ENCODE measurements at places on chromosomes 12 and 14.

DNA sequence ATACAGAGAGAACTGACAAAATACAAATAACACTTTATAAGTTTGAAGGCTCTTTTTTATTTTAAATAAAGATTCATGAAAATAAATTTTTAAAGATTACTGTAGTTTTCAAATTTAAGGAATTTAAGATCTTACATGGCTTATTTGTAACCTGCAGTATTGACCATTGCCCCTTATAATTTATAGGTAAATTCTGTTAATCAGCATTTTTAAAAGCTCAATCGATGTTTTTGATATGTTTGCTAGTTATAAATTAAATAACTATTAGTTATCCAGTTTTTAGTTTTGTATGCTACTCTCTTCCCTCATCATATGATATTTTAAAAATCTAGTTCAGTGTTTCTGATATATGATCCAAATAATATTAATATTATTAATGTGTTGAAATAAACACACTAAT, 109.9 kb downstream of the MON2 start:
- no peak for DNase-seq

DNA sequence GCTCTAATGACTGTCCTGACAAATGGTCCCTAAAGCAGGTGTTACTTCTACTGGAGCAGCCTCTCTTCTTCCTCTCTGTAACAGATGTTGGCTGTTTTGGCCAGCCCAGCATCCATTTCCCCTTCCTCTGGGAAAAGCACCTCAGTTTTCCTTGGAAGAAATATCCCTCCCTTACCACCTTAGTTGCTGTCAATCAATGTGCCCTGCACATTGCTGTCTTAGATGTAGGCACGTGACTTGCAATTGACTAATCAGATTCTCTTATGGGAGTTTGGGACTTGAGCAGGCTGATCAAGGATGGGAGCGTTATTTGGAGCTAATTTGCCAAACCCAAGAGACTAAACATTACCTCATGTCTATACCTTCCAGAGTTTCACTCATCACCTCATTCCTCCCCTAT, 12.0 kb upstream of the TMED2 start:
- no peak for DNase-seq

- DNase-seq: no peak
Observed at GRCh38 chr12:122951406-122951805, 14.9 kb downstream of the ABCB9 start.

DNA sequence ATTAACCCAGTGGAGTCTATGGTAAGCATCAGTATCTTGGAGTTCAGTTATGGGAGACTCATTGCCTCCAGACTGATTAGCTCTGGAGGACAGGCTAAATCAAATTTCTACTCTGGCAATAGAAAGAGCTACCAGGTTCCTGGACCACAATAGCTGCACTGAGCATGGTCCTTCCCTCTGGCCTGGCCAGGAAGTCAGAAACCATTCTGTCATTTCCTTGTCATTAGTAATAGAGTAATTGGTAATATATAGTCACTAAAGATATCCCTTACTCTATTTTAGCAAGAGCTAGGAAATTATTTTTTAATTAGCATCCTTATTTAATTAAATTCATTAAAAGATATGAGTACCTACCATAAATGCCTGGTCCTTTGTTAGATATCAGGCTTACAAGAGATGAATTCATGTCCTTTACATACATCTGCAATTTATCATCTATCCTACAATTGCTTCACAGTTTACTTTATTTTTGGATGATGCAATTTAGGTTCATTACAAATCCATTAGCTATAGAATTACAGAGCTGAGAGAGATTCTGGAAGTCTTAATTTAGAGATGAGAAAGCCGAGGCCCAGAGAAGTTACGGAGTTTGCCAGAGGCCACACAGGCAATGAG, 23.7 kb upstream of the TDRD9 start:
- DNase-seq: no peak

DNA sequence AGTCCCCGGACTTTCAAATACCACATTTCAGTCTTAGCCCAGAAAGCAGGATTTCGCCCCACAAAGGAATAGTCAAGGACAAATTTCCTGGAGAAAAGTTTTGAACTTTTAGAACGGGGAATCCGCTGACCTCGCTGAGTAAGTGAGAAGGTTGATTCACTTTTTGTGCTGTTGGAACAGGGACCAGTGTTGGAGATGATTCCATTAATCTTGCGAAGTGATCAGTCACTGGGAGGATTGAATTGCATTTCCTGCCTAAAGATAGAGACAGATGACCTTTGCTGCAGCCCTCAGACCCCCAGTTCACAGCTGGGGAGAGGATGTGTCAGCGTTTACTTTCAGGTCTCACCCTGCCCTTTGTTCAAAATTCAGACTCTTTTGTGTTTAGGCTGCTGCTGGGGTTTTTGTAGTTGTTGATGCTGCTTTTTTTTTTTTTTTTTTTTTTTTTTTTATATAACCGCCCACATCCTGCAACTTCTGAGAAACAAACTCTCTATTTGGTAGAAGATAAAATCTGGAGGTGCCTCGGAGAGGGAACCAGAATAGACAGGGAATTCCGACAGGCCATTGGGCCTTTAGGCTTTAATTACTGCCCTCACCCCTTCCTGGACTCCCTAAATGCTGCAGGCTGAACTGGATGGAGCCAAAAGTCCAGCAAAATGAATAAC, 9.8 kb upstream of the KDM2B start:
- DNase-seq: no peak

DNA sequence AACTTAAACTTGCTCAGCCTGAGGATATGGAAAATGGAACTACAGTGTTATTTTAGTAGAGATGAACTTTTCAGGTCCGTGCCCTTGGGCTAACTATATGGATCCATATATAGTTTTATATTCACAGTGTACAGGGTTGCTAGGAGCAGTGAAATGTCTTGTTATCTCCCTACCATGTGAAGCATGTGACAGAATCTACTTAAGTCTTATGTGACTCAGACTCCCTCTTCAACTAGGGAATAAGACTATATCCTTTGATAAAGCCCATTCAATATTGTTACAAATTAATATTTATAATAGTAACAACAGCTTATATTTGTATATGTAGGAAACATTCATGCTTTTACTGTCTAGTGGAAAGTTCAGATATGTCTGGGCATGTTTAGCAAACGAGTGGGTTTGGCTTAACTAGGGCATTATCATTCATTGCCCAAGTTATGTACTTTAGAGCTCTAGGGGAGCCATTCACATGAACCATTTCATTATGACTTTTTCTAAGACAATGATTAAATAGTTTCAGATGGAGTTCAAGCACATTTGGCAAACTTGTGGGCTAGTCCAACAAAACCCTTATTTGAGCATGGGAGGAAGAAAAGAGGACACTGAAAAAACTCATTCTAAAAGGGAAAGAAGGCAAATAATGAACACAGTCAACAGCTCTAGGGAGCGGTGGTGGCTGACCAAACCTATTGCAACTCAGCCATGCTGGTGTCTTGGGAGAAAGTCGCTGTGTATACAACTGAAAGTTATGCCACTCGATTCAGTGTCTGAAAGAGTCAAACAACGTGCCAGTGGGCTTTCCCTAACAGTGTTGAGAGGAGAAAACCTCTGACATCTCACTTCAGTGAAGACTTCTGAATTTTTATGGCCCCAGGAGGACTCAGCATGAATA, 305.9 kb upstream of the G2E3 start:
- no peak for DNase-seq

DNA sequence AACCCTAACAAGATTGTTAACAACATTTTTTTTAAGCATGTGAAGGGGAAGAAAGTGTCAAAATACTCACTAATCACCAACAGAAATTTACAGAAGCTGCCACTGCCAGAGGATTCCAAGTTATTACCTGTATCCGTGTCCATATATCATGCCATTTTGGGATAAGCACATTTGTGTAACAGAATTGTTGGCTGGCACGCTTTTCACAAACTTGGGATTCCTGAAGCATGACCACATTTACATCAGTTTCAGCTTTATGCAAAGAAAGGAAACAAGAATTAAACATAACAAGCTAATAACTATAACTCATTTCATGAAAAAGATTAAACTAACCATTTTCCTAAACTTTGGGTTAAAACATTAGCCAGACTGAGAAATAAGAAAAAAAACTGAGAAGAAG, 5.9 kb downstream of the NEMP1 start:
- no peak for DNase-seq

GRCh38 chr12:2501464-2502191, 293.1 kb upstream of the FKBP4 start:
- no peak for DNase-seq

GRCh38 chr14:104131968-104132732, 6.2 kb upstream of the KIF26A start:
- DNase-seq: no peak

DNA sequence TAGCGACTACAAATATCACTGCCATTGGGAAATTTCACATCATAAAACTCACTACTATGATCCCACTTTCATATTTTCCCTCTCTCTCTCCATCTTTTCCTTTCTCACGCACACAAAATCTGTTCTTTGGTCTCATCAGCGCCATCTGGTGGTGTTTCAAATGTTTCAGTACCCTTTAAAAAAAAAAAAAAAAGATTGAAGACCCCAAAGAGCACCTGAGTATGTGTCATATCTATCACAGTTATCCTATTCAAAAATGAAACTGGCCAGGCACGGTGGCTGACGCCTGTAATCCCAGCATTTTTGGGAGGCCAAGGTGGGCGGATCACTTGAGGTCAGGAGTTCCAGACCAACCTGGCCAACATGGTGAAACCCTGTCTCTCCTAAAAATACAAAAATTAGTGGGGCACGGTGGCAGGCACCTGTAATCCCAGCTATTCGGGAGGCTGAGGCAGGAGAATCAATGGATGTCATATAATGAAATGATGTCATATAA, 72.4 kb downstream of the TTC9 start:
- peak; percentile 32 for DNase-seq

GRCh38 chr12:131933387-131933786, 4.3 kb downstream of the PUS1 start:
- DNase-seq: no peak

- no peak for DNase-seq
Observed at GRCh38 chr14:90419200-90419599, 22.4 kb downstream of the CALM1 start.

DNA sequence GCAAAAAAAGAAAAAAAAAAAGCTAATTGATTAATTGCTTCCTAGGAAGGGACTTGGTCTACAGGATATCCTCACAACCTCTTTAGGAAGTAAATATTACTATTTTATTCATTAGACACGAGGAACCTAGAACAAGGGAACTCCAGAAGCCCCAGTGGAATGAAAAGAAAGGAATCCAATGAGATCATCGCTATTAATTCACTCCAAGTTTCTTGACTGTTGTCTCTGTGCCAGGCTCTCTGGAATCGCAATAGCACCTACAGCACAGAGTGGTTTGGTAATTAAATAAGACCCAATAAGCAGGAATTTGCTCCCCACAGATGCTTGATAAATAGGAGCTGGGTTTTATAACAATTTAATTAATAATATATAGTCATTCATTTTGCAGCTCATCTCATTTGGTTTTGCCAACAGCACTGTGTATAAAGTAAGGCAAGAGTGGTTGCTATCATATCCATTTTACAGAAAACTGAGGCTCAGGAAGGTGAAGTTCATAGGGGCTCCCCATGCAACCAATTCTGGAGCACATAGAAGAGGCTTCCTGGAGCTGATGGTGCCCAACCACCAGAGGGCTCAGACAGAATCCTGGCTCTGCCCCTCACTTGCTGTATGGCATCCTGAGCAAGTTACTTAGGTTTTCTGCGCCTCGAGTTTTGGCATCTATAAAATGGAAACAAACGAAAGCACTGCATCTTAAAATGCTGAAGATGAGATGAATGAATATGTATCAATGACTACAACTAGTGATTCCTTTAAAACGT, 420.2 kb downstream of the MED13L start:
- DNase-seq: no peak

DNA sequence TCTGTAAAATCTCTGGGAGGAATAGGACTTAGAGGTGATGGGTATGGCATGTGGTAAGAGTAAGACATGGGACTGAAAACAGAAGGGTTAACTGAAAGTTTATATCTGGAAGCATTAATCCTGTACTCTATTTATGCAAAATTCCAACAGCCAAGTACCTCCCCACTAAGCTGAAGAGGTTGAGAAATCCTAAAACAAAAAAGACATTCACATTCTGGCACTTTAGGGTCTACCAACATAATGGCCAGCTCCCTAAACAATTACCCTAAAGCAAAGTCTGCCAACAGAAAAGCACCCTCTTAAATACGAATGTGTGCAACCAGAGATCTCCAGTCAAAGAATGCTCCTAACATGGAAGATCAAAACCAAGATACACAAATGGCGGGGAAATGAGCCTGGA, 87.4 kb downstream of the GTF2A1 start:
- no peak for DNase-seq

DNA sequence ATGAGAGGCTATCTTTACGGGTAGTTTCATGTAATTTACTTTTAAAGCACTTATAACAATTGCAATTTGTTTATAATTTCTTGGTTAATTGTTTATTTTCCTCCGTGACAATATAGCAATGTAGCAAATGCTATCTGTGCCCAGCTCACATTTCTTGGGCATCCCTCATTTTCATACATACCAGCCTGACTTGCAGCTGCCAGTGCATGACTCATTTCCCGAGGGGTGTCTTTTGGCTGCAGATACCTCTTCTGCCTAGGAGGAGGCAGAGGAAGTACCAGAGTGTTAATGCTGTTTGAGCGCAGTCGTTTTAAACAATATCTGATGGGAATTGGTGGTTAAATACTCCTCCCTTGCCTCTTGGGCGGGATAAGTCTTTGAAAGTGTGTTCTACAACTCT, 104.2 kb upstream of the ABCD2 start:
- no peak for DNase-seq

DNA sequence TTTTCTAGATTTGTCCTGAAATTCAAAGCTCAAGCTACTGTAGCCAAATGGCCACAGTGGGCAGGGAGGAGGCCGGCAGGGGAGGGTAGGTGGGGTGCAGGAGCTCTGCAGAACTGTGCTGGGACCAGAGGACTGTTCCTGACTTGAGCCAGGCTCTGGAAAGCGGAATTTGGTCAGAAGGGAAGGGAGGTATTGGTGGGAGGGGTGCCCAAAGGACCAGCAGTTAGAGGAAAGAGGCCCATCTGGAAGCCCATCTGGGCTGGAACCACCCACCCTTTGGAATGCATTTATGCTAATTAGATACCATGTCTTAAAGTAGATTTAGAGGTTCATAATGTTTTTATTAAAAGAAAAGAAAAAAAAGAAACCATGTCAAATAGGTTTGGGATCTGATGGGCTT, 24.5 kb upstream of the JPH4 start:
- no peak for DNase-seq
